Stimulated activated CD8-positive, alpha-beta memory T cell treated with anti-CD3 and anti-CD28 coated beads, Interleukin-4, amount 100 ng/mL, for 1 hour (primary cell): ENCODE measurements at places on chromosomes 2 and 18.

GRCh38 chr2:232338759-232339106, 39.8 kb upstream of the ALPP start:
- no peak for DNase-seq

DNA sequence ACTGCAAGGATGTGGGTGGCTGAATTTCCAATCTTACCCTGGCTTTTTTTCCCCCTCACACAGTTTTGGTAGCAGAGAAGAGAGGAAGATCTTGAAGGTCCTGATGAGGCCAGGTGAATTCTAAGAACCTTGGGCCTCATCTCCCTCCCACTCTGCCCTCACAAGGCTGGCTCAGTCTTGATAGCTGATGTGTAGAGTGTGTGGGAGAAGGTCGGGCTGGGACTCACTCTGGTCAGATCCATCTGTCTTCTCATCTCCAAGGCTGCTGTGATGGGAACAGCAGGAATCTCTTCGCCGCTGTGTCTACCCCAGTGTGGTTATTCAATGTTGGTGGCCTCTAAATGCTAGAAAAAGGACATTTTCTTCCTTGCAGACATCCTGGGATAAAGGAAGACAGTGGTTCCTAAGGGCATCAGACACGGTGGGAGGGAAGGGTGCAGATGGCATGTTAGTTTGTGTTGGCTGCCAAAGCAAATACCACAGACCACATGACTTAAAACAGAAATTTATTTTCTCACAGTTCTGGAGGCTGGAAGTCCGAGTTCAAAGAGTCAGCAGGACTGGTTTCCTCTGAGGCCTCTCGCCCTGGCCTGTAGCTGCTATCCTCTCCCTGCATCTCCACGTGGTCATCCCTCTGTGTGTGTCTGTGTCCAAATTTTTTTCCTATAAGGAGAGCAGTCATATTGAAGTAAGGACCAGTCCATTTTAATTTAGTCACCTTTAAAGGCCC, 37.6 kb upstream of the MGAT4A start:
- DNase-seq, result no peak

DNA sequence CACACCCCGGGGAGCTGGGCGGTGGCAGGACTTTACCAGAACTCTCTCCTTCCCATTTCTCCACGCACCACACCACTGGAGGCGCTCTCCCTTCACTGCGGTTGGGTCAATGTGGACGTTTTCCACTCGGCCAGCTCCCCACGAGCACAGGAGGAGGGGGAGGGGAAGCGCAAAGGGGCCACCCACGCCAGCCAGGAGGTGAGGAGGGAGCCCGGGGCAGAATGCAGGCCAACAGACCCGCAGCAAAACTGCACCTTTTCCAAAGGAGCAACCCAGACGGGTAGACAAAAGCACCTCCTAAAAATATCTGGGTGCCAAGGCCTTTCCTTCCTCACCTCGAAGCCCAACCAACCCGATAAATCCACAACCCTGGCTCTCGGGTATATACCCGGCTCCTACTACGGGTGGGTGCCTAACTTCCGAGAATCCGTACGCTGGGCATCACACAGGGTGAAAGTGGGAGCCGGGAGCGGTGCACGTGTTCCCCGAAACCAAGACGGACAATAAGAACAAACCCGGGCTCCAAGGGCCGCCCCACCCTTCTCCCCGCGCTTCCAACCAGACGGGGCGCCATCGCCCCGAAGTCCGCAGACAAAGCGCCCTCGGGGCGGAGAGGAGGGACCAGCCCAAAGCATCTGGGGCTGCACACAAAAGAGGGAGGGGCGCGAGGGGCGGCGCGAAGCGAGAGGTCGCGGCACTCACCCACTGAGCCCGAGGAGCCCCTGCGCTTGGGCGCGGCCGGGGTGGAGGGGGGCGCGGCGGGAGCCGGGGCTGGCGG, 1.0 kb downstream of the RTN4 start:
- no peak for DNase-seq

DNA sequence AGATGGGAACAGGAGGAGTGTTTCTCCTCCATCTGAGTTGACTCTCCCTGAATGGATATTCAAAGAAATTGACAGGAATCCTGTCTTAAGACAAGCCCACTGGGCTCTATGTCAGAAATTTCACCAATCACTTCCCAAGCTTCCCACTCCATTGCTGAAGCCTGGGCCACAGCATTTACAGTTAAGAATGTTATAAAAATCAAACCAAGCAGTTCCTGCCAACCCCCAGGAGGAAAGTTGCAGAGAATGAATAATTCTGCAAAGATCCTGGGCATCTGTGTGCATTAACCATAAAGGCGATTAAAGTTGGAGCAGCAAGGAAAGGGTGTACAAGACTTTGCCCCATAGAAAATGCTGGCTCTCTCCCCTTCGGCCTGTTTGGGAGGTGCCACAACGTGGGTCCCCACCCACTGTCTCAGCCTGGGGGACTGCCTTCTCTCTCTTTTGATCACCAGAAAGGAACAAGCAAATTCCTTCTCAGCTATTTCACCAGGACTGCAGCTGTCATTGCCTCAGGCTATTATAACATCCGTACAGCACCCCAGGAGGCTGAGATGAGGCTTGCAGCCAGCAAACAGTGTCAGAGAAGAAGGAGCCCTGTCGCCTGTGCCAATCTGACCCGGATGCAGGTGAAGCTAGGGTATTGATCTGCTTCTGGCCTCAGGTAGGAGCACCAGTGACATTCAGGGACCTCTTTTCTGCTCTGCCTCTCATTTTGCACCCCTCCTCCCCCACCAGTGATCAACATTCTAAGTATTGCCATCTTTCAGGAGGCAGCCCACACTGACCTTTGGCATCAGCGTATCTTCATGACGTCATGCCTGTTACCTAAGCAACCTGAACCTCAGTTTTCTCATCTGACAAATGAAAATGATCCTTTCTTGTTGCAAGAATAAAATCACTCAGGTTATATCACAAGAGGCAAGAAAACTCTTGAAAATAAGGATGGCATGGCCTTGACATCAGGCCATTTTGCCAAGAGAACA, 219.0 kb downstream of the SH3BP4 start:
- no peak for DNase-seq

DNA sequence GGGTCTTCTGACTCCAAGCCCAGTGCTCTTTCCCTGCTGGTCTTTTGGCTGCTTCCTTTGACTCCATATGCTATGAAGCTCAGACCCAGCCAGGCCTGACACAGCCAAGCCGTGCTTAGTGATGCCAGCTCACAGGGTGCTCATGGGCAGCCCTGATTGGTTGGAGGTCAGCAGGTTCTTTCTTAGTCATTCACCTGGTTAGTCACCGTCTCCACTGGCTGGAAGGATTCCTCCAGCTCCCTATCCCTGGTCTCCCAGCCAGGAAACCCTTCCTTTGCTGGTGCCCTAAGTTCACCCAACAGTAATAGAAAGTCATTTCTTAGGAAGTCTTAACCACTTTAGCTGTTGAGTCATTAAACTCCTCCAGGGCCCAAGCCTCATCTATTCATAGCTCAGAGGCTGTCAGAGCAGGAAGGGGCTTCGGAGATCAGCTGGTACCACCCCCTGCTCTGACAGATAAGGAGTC, 3.9 kb downstream of the KCNK3 start:
- no peak for DNase-seq

GRCh38 chr2:165582409-165582808, 112.9 kb downstream of the CSRNP3 start:
- no peak for DNase-seq

DNA sequence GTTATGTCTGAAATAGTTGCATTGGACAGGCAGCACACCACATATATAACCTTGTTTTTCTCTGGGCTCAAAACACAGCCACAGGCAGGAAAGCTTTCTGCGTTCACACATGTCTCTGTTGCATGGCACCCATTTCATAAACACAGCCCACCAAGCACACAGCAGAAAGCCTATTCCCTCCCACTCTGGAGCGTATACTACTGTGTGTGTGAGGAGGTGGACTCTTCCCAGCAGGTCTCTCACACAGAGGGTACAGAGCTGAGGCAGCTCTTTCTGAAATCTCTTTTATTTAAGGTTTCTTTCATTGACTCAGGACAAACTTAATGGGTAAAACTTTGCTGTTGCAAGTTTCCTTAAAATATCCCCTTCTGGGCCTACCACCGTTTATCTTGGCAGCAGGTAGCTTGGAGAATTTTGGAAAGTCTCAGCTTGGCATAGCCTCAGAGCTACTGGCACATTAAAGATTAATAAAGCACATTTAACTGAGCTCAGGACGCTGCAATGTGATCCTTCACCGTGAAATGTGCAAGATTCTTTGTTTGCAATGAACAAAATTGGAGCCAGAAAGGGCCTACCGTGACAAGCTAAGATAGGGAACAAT, 105.1 kb upstream of the NCKAP5 start:
- no peak for DNase-seq
